Iris pigment epithelial cell (primary cell): ENCODE measurements at places on chromosomes 12 and 14.

GRCh38 chr12:17108877-17109541 lies 503.0 kb upstream of the LMO3 start:
- DNase-seq: peak; percentile 4

GRCh38 chr12:49478949-49479664 lies 59.7 kb upstream of the KCNH3 start:
- DNase-seq: no peak

GRCh38 chr14:58059126-58059525 lies 92.9 kb downstream of the ARMH4 start:
- no peak for DNase-seq

DNA sequence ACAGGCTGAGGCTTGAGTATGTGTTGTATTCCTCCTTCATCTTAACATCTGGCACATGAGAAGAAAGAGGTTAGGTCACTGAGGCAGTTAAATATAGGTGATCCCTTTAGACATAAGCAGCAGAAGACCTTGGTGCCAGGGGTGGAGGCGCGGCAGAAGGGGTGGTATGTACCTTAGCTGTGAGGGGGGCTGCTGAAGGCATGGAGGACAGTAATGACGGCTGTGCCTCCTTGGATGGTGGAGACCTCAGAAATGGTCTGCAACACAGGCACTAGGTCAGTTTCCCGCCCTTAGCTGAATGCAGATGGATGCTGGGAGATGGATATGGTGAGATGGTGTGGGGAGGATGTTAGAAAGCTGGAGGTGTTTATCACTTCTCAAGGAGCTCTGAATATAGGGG lies 1.5 kb upstream of the PNMA1 start:
- no peak for DNase-seq

GRCh38 chr12:91994208-91994797 lies 151.3 kb downstream of the BTG1 start:
- no peak for DNase-seq

DNA sequence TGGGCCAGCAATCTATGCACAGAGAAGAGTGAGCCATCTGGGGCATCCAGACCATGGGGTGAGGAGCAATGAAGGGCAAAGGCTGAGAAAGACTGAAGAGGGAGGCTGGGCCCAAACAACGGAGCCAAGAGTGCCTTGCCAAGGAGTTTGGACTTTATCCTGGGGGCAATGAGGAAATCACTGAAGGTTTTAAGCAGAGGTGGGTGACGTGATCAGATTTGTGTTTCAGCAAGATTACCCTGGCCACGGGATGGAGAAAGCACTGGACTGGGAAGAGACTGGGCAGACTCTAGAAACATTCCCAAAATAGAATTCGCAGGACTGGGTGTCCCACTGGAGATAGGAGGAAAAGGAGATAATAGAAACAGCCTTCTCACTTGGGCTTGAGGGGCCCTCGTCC lies 65.3 kb downstream of the DPF3 start:
- no peak for DNase-seq

DNA sequence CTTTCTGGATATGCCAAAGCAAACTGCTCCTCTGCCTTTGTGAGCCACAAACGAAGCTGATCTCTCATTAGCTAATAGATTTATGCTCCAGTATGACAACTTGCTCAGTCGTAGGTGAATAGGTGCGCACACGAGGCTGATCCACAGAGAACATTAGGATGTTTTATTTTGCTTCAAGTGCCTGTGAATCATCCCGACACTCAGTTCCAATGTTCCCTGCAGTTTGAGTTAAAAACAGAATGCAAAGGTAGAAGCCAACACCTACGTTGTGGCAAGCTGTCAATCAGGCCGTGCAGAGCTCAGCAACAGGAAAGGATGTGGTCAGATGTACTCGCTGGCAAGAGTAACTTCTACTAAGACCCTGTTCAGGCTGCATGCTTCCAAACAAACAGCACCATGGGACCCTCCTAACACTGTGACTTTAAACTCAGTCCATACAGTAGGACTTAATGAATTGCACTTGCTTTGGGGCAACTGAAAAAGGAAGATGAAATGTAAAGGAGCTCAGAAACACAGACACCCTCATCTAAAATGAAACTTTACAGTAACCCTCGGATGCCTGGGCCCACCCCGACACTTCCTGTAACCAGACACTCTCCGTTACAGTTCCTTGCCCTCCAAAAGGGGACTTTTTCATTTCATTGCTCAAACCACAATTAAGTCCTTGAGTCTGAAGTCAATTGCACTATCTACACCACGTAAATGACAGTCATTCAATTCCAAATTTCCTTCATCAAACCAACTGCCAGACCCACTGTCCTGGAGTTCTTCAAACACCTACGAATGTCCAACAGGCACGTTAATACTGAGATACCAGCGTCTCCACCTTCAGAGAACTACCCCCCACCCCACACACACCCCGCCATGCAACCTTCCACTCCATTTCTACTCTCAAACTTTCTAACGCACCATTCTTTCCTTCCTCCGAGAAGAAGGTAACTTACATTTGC lies 1.6 kb downstream of the CCDC88C start:
- peak; percentile 52 for DNase-seq

- no peak for DNase-seq
Observed at GRCh38 chr14:63214417-63215196, 10.4 kb downstream of the RHOJ start.

DNA sequence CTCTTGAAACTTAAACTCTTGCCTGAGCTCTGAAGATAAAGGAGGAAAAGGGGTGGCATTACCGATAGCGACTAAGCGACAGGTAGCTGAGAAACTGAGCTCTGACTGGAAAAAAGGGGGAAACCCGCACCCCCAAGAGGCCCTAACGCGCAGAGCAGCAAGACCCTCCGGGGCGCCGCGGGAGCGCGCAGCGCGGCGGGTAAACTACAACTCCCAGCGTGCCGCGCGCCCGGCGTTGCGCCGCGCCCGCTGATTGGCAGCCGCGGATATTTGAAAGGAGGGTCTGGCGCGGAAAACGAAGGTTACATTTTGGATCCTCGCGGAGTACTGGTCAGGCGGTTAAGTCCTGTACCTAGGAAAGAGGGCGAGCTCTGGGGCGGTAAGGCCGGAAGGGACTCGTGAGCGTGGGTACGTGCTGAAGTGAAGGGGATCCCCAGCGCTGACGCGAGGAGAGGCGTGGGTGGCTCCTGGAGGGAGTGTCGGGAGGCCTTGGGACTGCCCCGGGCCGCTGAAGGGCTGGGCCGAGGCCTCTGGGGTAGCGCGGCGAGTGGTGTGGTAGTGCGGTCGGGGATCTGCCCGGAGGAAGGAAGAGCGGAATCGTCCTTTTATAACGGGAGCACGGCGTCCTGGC lies at the start of gene ESPL1:
ESPL1 (plus strand) TSS at position 301 of the 631 bp plus-strand sequence. CDS start 468 bp downstream, outside the sequence.
- DNase-seq: peak; percentile 78

DNA sequence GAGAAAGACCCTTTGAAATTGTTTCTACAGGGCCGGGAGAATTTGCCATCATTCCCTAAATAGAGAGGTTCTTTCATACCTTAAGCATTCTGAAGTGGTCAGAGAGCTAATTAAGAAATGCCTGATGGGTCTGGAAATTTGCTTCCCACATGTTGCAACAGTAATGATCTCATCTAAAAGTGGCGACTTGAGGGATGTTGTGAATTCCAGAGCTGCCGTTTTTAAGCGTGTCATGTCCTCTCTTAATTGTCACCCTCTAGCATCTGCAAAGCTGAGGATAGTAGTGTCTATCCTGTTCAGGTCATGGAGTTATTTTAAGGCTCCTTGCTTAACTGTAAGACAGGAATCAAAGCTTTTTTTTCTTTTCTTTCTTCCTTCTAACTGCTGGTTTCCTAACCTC lies 60.4 kb downstream of the FOS start:
- DNase-seq: peak; percentile 65

GRCh38 chr12:47188576-47189441 lies 109.0 kb upstream of the AMIGO2 start:
- DNase-seq: peak; percentile 84

DNA sequence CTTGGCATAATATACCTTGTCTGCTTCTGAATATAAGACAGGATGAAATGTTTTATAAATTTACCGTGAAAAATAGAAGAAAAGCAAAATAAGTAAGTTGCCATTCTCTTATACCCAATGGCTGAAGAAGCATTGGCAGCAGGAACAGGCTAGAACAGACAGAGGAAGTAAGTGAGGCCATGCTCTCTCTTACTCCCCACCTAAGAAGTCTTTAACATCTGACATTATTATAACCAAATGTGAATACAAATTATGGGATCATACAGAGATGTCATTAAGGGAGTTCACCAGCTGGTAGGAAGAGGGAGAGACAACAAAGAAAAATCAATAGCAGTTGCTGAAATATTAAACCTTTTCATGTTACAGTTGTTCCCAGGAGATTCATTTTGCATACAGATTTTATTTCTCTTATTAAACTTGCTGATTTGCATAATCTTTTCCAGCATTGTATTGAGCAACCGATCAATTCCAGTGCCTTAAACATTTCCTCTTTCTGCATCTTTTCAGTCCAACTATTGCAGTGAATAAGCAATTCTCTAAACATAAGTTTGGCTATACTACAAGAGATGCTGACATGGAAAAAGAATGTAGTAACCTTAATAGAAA lies 270.6 kb downstream of the SLC6A15 start:
- DNase-seq: peak; percentile 21

- DNase-seq: peak; percentile 22
Observed at GRCh38 chr14:55477680-55478079, 37.3 kb upstream of the TBPL2 start.

GRCh38 chr14:33364466-33364865 lies 425.8 kb downstream of the NPAS3 start:
- DNase-seq: peak; percentile 15

DNA sequence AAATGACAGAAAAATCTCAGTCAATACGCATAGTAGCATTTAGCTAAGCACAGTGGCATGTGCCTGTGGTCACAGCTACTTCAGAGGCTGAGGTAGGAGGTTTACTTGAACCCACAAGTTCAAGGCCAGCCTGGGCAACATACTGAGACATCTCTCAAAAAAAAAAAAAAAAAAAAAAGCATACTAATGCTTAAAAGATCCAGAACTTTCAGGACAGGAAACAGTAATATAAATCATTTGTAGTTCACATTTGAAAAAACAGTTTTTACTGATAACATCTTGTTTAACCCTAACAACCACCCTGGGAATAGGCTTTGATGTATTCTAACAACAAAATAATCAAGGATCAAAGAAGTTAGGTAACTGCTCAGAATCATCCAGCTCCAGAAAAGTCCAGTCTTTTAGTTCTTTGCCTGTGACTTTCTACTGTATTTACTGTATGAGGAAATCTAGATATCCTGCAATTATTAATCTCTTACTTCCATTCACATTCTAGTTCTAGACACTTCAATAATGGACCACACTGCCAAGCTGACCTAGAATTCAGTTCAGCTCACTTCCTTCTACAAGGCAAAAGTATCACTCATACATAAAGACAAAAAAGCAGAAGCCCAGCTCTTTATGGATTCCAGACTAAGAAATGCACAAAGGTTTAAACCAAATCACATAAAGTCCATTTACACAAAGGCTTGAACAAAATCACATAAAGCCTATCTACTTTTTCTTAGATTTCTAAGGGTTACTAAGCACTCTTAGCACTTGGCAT lies 28.5 kb downstream of the PAWR start:
- DNase-seq: peak; percentile 79

DNA sequence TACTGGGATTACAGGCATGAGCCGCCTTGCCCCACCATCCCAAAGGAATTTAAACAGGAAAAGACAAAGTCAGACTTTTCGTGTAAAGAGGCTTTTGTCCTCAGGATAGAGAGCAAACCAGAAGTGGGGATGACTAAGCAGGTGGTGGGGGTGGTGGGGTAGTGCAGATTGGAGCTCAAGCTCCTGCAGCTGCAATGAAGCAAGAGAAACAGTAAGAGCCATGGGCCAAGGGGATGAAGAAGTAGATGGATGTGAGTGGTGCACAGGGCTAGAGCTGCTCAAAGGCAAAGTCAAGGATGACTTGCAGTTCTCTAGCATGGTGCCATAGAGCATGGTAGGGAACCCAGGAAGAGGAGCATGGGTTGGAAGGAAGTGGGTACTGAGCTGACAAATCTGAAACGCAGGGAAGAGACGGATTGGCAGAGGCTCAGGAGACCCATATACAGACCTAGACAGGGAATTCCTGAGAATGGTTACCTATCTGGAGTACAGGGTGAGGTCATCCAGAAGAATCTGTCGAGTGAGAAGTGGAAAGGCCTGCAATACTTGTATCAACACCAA lies 11.4 kb upstream of the RNF34 start:
- peak; percentile 79 for DNase-seq

DNA sequence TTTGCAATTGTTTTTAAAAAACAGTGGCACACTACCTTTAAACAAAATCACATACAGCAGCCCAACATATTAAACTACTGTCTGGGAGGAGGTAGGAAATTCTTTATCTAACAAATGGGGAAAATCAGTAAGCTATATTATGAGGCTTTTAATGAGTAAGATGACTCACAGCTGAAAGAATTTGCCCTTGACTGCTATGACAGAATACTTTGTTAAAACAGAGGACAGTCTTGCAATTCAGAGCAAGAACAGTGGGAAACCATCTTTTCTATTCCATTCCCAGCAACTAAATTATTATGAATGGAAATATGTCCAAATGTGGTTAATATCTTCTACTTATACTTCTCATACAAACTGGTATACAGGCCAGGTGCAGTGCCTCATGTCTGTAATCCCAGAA lies 49.2 kb upstream of the SGPP1 start:
- peak; percentile 73 for DNase-seq

GRCh38 chr14:24042746-24043145 lies 9.1 kb upstream of the CARMIL3 start:
- DNase-seq: no peak

DNA sequence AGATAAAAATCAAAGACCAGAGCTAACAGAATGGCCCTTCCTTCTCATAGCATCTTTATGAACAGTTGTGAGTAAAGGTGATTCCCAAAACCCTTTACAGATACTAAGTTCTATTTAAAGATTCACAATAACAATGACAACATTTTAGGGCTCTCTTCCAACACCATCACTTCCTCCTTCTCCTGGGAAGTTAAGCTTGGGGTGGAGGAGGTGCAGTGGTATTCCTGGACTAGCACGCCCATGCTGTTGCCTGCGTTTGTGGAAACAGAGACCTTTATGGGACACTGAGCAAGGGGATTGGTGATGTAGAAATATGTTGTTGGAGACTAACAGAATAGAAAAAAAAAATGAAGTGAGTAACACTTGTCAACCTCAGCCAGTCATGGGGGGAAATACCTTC lies 22.5 kb downstream of the SYNE2 start:
- peak; percentile 74 for DNase-seq

- peak; percentile 74 for DNase-seq
Observed at GRCh38 chr12:79689477-79690141, 1.2 kb downstream of the PAWR start.

- no peak for DNase-seq
Observed at GRCh38 chr14:23326491-23327332, 5.5 kb downstream of the PABPN1 start.
